ENCODE measurements at places on chromosomes 2 and 18.

GRCh38 chr2:1605102-1606045 is 138.9 kb downstream of the PXDN start:
- no peak for DNase-seq

DNA sequence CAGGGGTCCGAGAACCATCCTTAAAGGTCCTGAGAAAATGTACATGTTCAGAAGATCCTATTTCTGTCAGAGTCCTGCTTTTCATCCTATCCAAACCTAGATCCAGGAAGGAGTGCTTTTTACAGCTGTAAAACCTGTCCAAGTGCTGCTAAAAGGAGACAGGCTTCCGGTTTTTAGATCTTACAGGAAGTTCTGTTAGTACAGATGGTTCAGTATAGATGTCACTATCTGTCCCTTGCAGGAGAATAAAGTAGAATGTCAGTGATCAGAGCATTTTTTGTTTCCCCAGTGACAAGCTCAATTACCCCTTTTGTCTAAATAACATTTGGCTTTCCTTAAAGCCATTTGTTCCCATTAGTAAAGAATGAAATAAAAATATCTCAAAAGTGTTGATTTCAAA is 98.3 kb downstream of the NRP2 start:
- DNase-seq = no peak

DNA sequence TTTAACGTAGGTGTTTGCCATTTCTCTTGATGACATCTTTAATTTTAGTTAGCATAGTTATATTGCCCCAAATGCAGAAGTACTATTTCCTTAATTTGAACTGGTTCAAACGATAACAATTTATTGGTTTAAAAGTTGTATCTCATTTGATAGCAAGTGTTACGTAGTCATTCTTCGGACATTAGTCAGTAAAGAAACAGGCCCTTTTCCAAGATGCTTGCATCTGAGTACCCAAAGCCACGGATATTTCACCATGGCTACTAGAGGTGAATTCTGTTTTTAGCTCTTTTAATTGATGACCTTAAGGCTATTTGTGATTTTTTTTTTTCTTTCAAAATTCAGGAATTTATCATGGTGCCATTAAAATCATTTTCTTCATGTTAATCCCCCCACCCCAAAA is 32.1 kb downstream of the GLS start:
- DNase-seq = no peak

GRCh38 chr2:9695941-9696340 is 65.1 kb upstream of the YWHAQ start:
- no peak for DNase-seq

- DNase-seq = no peak
Measured at GRCh38 chr18:76844742-76845477, 22.6 kb downstream of the ZNF236 start.

DNA sequence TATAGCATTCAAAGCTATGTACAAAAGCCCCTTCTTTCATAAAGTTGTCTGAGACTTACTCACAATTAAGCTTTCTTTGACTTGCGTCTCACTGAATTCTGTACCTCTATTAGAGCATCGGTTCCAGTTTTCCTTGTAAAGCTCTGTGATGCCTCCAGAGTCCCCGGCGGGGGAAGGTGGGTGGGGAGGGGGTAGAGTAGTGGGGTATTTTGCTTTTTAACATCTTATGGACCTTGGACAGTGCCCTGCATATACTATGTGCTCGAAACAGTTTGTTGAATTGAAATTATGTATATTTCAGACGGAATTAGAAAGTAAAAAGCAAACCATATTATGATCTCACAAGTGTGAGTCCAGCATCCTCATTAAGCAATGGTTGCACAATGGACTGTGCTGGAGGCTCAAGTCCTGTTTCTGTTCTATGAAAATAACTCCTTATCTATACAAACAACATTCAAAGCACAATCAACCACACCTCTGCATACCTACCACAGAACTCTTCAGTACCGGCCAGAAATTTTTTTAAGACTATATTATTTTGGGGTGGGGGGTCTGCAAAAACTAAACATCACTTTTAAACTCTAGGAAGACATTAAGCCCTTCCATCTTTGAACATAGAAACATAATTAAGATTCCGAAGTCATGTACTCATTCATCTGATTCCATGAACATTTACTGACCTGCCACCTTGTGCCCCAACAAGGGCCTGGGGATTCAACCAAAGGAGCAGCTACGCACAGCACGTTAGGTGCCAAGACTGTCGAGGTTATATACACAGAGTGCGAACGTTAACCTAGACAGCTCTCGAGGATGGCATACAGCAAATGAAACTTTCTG is 908 bp downstream of the STAT1 start:
- no peak for DNase-seq

GRCh38 chr2:236627193-236627592 is 57.6 kb downstream of the ACKR3 start:
- no peak for DNase-seq

DNA sequence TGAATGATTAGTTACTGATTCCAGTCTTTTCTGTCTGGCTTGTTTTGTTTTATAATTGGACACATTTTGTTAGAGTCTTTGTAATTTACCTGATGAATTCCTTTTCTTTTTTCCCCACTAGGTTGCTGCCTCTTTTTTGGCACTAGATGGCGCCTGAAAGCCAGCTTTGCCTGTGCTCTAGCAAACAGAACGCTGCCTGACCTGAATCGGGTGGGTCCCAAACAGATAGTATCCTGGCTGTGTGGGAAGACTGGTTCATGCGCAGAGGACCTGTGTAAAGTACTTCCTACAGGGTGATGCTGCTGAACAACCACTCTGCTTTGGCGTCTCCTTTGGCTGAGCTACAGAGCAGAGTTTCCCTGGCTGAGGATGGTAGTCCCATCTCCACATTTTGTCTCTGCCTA is 288.2 kb downstream of the IKZF2 start:
- no peak for DNase-seq

DNA sequence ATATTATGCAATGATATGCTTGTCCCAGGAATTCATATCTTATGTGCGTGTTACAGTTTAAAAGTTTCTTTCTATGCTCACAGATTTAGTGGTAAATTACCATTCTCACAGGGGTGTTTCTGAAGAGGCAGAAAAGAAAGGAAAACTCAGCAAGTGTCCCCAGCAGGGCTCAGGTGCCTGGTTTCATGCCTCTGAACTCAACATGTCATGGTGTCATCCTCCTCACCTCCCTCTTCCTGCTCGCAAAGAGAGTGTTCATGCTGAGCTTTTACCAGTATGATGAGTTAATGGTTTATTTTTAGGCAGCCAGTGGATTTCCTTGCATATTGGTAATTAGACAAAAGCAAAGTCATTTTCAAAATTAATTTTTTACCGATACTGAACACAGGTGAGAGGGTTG is 492.9 kb upstream of the ZEB2 start:
- DNase-seq = no peak

DNA sequence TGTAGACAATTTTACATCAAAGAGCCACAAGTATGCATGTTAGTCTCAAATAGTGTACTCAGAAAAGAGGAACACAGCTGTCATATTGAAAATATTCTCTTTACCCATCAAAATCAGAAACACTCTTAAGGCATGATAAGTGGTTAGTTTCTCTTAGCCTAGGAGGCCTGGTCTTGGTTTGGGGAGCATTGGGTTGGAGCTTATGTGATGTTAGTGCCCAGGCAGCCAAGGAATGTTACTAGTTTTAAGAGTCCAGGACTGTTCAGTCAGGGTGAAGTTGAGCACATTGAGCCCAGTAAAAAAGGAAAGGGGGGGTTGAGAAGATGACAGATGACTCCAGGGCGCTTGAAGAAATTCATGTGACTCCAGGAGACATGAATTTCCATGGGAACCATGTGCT is 340.6 kb downstream of the HRH4 start:
- no peak for DNase-seq

DNA sequence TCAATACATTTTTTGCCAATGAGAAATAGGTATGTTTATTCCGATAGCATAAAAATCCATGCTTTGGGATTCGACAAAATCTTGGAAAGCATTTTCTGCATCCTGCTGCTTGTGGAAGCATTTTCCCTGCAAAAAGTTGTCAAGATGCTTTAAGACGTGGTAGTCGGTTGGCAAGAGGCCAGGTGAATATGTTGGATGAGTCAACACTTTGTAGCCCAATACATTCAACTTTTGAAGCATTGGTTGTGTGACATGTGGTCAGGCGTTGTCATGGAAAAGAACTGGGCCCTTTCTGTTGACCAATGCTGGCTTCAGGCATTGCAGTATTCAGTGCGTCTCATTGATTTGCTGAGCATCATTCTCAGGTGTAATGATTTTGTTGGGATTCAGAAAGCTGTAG is 764.5 kb downstream of the TRIB2 start:
- no peak for DNase-seq

GRCh38 chr2:235781775-235782174 is 287.9 kb downstream of the AGAP1 start:
- no peak for DNase-seq

DNA sequence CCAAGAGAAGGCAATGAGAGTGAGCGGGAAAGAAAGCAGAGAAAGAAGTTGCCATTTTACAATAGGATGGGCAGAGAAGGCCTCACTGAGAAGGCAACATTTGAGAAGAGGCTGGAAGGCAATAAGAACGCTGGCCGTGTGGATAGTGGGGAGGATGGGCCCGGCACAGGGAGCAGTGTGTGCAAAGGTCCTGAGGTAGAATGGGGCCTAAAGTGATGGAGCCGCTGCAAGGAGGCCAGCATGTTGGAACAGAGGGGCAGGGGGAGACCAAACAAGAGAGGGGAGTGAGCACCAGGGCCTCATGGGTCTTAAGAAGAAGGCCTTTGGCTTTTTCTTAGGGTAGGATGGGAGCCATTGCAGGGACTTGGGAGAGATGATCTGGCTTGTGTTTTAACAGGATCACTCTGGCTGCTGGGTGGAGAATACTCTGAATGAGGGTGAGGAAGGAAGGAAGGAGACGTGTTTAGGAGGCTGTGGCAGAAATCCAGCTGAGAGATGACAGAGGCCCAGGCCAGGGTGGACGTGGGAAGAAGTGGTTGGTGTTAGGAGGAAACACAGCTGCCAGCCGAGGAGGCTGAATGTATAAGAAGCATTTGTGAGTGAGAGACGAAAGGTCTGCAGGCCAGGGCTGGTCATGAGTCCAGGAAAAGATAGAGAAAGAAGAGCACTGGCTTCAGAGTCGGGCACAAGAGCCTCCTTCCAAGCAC is 159.8 kb downstream of the KLHL29 start:
- DNase-seq = no peak

DNA sequence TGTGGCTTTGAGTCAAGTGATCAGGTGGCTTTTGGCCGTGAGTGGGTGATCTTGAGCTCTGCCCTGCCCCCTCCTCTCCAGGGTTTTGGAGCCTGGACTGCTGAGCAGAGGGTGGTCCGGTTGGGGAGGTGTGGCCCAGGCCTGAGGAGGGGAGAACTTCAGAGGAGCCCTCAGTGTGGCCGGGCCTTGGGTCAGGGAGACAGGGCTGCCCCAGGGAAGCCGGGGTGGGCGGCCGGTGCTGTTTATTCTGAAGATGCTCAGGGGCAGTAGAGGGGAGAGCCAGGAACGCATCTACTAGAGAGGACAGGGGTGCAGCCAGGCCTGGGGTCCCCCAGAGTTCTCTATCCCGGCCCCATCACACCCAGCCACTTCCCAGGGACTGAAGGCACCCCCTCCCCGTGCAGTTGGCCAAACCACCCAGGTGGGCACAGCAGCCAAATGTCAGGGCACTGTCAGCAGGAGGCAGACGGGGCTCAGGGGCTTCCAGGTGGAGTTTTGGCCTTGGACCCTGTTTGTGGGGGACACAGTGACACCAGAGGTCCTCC is 963 bp downstream of the ERFE start:
- DNase-seq = no peak

DNA sequence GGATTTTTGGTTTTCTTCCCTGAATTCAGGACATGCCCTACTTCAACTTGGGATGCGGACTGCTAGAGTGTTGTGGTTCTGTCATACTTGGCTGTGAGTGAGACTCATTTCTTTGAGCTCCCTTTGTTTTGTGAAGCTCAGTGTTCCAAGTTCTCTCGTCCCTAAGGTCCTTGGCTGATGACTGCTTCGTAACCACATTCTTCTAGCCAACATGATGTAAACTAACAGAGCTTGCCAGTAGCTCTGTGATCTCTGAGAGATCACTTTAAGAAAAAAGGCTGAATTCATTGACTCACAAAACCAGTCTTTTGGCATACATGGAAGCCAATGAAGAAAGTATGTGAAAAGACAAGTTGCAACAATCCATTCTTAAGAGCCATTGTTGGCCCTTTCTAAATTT is 96.9 kb upstream of the MSTN start:
- DNase-seq = peak; percentile 98

DNA sequence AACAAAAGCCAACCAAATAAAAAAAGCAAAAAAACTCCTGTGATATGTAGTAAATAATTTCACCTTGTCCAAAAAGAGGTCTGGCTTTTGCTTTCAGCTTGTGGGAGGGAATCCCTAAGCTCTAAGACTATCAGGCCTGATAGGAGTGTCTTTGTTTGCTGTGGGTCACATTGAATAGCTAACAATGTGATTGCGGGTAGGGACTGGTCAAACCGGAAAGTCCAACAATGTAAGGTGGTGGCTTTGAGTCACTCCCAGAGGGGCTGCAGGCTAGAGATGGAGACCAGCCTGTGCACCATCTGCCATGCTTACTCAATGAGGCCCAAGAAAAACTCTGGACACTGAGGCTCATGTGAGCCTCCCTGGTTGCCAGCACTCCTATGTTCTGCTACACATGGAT is 192.9 kb downstream of the TFCP2L1 start:
- DNase-seq = no peak

- no peak for DNase-seq
Measured at GRCh38 chr2:233839447-233839820, 14.9 kb downstream of the HJURP start.

DNA sequence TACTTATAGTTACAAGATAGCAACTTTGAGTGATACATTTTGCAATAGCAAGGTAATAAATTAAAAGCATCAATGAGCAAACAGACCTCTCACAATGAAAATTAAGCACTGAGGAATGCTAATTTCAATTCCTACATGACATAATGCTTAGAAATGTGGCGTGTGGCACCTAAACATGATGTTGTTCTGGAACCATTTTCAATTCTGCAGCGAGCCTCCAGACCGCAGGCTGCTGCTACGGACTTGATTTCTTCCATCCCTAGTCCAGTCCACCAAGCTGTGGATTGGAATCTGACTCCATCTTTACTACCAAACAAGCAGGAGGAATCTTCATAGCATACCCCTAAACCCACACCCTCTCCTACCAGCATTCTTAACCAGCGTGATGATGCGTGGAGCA is 58.7 kb upstream of the ZNF397 start:
- DNase-seq = no peak

DNA sequence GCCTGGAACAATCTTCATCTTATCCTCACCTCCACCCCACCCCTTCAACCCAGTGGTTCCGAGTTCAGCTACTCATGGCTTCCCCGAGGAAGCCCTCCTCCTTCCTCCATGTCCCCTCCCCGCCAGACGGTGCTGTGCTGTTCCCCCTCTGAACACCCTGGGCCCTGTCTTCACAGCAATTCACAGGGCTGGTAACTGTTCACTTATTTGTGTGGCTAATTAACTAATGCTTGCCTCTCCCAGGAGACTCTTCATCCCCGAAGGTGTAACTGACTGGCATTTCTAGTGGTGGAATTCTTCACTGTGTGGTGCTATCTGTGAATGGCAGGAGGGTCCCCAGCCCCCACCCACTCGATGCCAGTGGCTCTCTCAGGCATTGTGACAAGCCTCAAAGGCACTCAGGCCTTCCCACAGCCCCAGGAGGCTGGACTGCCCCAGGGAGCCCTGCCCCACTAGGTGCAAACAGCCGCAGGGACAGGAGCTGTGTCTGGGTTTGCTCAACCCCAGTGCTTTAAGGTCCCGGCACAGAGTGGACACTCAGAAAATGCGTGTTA is 133.7 kb upstream of the ID2 start:
- DNase-seq = no peak

GRCh38 chr2:26561376-26561775 is 79.8 kb downstream of the CIB4 start:
- DNase-seq = no peak

- peak; percentile 70 for DNase-seq
Measured at GRCh38 chr2:160970052-160970965, 189.9 kb upstream of the TANK start.

All from stromal cell of bone marrow (primary cell).